ENCODE measurements at places on chromosomes 7 and 10. TPM values are rescaled to one million over a fixed set of nuclear protein-coding genes. Genes with fewer than 3 reads are reported as not detected.

GRCh38 chr10:72851509-72851908 is 42.0 kb upstream of the OIT3 start:
- DNase-seq = no peak

The ASIC3 gene
- 0.11 TPM for polyA plus RNA-seq

DNA sequence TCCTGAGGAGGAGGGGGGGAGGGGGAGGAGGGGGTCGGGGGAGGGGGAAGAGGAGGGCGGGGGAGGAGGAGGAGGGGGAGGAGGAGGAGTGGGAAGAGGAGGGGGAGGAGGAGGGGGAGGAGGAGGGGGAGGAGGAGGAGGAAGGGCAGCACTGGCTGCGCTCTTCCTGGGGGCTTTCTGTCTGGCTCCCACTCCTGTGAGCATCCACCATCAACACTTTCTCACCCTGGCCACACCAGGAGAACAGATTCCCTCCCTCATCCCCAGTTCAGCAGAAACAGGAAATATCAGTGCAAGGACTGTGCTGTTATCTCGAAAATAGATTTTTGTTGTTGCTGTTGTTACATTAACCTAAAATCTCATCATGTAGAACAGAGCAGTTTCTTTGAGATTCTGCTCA is 530.5 kb downstream of the ACTR3B start:
- no peak for DNase-seq

The NME8 gene
- polyA plus RNA-seq = not detected

GRCh38 chr7:102028206-102028826 is 210.9 kb downstream of the CUX1 start:
- no peak for DNase-seq

The POM121L12 gene
- polyA plus RNA-seq = not detected

- no peak for DNase-seq
Observed at GRCh38 chr7:158365267-158365666, 222.4 kb downstream of the PTPRN2 start.

GRCh38 chr10:6409971-6410643 is 170.0 kb downstream of the PRKCQ start:
- DNase-seq = peak; percentile 50

DNA sequence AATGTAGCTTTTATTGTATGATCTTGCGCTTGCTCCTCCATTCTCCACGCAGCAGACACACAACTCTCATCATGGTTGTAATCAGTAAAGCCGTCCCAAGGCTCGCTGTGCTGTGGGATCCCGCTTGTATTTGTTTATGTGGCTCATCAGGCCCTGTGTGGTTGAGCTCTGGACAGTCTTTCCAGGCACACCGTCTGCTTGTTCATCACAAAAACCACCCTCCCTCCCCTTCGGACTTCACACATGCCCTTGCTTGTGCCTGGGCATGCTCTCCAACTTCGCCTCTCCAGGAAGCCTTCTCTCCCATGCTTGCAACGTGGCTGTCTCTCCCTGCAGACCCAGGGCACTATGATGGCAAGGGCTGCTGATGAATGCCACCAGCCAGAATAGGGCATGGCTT is 62.4 kb downstream of the HK1 start:
- DNase-seq = no peak

The ABI1 gene
- polyA plus RNA-seq = 64.2 TPM

- no peak for DNase-seq
Observed at GRCh38 chr7:105786520-105787470, 89.6 kb downstream of the ATXN7L1 start.

The IQCE gene
- polyA plus RNA-seq = 8.9 TPM

The AOAH gene
- polyA plus RNA-seq = not detected

The NEURL1 gene
- 0.67 TPM for polyA plus RNA-seq

The NEUROG3 gene
- not detected for polyA plus RNA-seq

- no peak for DNase-seq
Observed at GRCh38 chr10:89203237-89203636, 3.9 kb downstream of the CH25H start.

DNA sequence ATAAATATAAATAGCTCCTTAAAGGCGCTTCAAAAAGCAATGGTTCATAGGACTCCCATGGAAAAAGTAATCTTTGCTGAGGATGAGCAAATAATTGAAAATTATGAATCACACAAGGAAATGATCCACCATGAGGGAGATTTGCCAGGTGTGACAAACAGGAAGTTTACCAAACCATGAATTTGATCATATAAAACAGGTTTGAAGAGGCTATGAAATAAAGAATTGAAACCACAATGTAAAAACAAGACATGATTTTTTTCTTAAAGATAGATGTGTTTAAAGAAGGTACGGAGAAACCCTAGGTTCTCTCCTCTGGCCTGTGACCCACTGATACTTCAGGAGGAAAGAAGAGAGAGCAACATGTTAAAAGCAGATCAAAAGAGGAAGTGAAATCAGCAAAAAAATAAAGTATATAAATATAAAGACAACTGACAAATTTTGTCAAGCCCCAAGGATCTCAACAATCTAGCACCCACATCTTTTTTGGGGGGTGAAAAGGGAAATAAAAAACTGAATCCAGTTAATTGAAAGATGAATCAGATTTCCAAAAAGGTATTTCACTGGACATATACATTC is 111.3 kb upstream of the ASAH2 start:
- no peak for DNase-seq

DNA sequence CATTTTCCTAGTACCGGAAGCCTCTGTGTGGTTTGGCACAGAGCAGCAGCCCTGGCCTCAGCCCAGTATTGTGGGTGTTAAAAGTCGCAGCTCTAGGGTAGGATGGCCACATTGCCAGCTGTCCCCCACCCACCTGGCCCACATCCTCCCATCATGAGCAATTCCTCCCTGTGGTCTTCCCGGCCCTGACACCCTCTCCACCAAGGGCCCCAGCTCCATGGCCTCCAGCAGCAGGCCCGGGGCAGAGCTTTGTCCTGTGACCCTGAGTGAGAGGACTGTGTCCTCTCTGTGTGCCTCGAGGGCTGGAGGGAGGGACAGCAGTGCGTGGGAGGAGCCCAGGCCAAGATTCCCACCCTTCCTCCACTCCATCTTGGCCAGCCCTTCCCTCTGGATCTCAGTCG is 93.7 kb downstream of the MYL10 start:
- no peak for DNase-seq

GRCh38 chr10:59266321-59266720 is 89.9 kb downstream of the PHYHIPL start:
- DNase-seq = no peak

The ZNF853 gene
- 5.3 TPM for polyA plus RNA-seq

DNA sequence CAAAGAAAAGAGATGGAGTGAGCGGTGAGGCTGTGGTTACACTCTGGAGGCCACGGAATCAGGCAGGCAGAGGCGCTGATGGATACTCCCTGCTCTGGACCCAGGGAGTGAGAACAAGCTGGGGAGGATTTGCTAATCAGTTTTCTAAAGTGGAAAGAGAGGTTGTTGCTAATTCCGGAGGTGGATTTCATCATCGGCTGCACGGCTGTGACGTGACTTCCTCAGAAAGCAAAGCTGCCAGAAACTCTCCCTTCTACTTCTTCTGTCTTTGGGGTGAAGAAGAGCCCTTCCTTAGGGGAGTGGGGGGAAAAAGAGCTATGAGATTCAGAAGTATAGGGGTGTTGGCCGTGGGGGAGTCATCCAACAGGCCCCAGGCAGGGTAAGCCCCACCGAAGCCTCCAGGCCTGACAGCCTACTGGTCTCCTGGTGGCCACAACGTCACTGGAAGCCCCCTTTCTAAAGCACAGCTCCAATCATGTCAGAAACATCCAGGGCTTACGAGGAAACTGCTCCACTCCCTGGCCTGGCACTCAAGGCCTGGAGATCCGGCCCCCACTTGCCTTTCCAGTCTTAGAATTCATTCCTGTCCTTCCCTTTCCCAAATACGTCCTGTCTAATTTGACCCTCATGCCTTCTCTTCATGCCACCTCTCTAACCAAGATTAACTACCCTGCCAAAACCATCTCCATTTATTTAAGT is 114.5 kb downstream of the HIP1 start:
- DNase-seq = peak; percentile 26

The EMX2 gene
- not detected for polyA plus RNA-seq

DNA sequence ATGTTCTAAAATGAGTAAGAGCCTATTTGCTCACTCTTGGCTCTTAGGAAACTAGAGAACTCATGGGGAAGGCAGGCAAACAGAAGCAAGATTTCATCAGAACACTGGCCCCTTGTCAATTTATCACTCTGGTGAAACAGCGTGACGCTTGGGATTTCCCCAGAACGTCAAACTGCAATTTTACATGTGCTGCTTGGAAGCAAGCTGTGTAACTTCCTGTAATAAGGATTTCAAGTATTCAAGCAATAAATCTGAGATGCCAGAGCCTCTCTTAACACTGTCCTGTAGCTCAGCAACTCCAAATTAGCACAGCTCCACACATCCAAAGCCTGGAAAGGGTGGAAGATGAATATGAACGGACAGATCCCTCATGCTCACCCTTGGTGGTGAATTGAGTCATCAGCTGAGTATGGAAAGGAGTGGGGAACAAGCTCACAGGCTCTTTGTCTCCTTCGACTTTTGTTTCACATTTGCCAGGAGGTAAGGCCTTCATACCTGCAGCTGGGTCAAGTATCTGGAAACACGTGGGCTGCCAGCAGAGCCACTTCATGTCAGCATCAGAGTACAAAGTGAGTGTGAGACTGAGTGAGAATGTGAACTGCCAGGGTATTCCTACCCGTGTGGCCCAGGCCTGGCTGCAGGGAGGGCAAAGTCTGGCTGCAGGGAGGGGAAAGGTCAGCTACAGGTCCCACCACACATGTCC is 140.4 kb upstream of the NAMPT start:
- peak; percentile 98 for DNase-seq

GRCh38 chr7:26356229-26356628 is 64.6 kb downstream of the SNX10 start:
- DNase-seq = no peak

- no peak for DNase-seq
Observed at GRCh38 chr10:69872323-69872722, 70.6 kb downstream of the COL13A1 start.

GRCh38 chr7:30212701-30213111 is 71.7 kb upstream of the ZNRF2 start:
- DNase-seq = no peak

DNA sequence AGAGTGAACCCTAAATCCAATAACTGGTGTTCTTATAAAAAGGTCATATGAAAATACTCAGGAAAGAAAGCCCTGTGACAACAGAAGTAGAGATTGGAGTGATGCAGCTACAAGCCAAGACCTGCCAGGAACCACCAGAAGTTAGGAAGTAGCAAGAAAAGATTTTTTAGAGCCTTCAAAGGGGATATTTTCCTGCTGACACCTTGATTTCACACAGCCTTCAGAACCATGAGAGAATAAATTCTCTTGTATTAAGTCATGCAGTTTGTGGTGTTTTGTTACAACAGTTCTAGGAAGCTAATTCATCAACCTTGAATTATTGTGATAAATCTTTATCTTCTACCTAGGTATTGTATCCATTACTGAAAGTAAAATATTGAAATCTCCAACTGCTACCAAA is 81.0 kb downstream of the HYCC1 start:
- no peak for DNase-seq

DNA sequence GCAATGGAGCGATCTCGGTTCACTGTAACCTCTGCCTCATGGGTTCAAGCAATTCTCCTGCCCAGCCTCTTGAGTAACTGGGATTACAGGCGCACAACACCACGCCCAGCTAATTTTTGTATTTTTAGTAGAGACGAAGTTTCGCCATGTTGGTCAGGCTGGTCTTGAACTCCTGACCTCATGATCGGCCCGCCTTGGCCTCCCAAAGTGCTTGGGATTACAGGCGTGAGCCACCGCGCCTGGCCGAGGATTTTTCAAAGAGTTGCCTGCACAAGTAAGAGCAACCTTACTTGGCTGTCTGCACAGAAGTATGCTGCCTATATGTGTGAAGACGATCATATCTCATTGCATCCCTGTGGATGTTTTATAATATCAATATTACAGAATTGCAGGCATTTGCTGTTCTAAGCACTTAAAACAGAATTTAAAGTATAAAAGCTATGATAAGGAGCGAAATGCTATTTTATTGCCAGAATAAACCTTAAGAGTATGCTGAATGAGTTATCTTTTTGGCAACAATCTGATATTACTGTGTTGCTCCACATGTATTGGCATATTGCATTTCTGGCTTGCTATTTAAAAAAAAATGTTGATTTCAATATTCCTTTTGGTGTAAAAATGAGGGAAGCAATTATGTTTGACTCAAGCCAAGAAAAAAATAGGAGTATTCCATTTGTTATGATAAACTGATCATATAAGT is 379.4 kb upstream of the SEMA3D start:
- DNase-seq = no peak

- DNase-seq = no peak
Observed at GRCh38 chr7:32318300-32319011, 171.7 kb downstream of the LSM5 start.

The PLEKHS1 gene
- not detected for polyA plus RNA-seq

- DNase-seq = no peak
Observed at GRCh38 chr10:30606313-30606712, 23.2 kb downstream of the LYZL2 start.

GRCh38 chr7:108178398-108178797 is 48.2 kb upstream of the LAMB4 start:
- DNase-seq = no peak

DNA sequence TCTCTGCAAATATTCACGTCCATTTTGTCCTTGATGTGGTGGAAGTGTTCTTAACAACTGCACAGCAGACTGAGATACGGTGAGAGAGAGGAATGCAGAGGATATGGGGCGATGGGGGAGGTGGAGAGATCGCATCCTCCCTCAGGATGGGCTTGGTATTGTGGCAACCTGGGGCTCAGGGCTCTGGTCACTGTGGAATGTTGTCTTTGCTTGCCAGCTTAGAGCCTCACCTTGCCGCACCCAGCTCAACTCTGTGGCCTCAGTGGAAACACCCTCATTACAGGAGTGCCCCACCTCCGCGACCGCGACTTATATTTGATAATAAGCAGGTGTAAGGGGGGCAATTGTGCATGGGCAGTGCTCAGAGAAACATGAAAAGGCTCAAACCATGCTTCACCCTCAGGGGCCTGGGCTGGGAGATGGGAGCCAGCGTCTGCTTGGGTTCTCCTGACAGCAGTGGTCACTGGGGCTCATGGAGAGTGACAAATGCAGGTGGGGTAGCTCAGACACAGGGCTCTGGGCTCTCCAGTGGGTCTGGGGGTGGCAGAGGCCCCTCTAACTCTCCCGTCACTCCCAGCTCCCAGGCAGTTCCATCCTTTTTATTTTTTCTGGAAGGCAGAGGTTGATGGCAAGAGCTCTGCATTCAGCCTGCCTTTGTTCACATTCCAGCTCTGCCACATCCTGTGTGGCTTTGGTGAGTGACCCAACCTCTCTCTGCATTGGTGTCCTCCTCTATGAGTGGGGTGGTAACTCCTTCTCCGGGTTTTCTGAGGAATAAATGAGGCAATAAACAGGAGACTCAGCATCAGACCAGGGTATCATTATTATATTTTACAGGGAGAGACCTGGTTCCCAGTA is 43.1 kb upstream of the EMX2 start:
- DNase-seq = no peak
